Inflammatory macrophage treated with lipopolysaccharide for 1 hour (primary cell): ENCODE measurements at places on chromosomes 11 and 22.

DNA sequence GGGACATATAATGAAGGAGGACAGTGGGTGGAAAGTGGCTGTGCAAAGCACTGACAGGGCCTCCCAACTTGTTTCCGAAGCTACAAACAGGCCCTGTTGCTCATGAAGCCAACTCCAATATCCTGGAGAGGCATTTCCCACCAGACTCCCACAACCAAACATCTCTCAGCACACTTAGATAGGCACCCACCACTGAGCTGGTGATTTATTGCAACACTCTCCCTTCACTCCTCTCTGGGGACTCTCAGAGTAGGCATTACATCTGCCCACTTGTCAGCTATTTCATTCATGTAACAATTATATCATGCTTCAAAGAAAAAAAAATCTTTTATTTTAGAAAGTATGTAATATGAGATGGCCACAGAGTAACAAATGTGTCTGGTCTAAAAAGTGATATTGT lies 32.1 kb upstream of the PPP2R1B start:
- DNase-seq, result no peak

GRCh38 chr11:69892237-69892985 lies 73.2 kb upstream of the FGF3 start:
- no peak for DNase-seq

DNA sequence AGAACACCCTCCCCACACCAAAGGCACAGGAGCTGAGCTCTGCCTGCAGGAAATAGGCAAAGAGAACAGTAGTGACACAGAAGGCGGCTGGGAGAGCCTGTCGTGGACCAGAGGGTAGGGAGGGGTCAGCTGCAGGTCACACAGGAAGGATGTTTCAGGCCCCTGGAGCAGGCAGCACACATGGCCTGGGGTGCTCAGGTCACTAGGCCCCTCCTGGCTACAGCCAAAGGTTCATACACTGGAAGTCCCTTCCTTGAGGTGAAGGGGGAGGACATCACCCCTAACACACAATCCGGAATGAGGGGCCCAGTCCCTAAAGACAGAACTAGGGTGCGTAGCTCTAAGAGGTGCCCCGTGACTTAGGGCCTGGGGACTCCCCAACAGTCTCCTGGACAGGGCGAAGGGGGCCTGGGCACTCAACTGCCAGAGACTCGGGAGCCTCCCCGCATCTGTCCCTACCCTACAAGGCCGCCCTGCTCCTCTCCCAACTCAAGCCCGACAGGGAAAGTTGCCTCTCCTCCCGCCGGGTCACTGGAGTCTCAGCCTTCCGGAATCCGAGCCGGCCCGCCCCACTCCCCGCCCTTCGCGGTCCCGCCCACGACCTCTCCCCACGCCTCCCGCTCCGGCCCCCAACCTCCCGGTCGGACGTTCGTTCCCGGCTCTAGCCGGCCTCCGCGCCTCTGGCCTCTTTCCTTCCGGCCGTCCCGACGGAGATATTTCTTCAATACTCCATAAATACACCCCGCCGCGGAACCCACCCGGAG lies at the start of gene CYB5R2:
TSS of gene CYB5R2 (minus strand) at position 541 of the 764 bp plus-strand sequence. CDS start 675 bp downstream, outside the sequence.
- peak; percentile 23 for DNase-seq

- DNase-seq, result no peak
Measured at GRCh38 chr11:62673196-62673525, 1.1 kb upstream of the LBHD1 start.

GRCh38 chr11:38278457-38279141 lies 1680.6 kb upstream of the RAG2 start:
- no peak for DNase-seq

DNA sequence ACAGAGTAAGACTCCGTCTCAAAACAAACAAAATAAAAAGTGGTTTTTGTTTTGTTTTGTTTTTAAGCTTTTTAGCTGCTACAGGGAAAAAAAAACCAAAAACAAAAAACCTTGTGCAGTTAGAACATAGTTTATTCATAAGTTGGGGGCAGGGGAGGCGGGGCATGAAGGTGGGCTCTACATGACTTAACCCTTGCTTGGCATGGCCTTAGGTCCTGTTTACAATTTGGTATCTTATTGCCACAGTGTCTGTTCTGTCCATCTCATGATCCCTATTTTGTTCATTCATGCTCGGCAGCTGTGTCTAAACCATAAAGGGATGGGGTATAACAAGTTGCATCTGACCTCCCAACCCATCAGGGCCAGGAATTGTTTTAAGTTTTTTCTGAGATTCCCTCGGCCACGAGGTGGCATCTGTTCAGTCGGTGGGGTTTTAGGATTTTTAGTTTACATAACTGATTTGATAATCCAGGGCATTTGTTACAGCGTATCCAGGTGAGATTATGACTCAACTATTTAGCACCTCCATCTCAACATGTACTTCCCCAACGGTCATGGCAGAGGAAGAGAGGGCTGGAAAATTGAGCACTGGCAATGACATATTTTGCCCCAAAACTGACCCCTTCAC lies 6.9 kb downstream of the AP5B1 start:
- no peak for DNase-seq

DNA sequence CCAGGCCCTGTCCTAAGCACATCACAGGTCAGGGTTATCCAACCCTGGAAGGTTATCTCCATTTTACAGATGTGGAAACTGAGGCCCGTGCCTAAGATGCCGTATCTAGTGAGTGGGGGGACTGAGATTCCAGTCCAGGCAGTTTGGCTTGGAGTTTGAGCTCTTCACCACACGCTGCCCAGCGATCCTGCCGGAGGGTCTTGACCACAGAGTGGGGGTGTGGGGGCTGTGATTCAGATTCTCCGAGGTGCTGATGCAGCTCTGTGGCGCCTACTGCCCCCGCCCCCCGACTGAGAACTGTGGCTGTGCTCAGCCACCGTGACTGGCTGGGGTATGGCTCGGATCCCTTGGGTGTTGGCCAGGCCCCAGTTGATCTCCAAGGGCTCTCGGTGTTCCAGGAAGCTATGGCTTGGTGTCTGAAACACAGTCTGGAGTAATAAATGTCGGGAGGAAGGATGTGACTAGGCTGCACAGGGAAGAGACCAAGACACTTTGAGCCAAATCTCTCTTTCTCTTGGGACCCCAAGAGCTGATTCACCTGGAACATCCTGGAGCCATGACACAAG lies 60.6 kb upstream of the RASD2 start:
- no peak for DNase-seq

- DNase-seq, result no peak
Measured at GRCh38 chr11:130219148-130219547, 59.6 kb downstream of the ST14 start.

- no peak for DNase-seq
Measured at GRCh38 chr22:32327066-32327465, 30.6 kb upstream of the RFPL3 start.
